ENCODE measurements at places on chromosomes 2 and 18.

DNA sequence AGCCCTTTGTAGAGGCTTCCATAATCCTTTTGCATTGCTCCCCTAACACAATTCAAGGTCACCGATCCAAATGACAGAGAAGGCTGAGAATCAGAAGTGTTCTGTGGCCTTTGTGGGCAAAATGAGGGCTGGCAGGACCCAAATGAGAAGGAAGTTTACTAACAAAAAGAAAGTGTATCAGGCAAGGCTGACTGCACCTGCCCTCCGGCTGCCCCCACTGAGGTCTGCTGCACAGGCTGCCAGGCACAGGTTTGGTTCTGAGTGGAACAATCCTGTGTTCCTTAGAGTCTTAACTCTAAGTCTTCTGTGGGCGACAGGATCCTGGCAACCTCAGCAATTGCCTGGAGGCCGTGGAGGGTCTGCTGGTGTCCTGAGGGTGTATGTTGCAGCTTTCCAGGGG, 568.5 kb downstream of the CMPK2 start:
- H3K4me1 ChIP-seq = no peaks in the 10 kb centered on the region
- H3K27me3 ChIP-seq = no peaks in the 10 kb centered on the region
- H3K27ac ChIP-seq = no peak overlapping the region
- no peak overlapping the region for H3K4me3 ChIP-seq

- H3K36me3 ChIP-seq = no peaks in the 10 kb centered on the region
- peaks cover 64% of the 10 kb centered on the region for H3K27me3 ChIP-seq
- H3K27ac ChIP-seq = no peak overlapping the region
These were observed 244.3 kb downstream of the METTL4 start for GRCh38 chr18:2326999-2327398.

GRCh38 chr2:183089192-183089851, 10.8 kb downstream of the DUSP19 start:
- H3K27me3 ChIP-seq = no peaks in the 10 kb centered on the region
- H3K4me3 ChIP-seq = no peak overlapping the region
- no peaks in the 10 kb centered on the region for H3K4me1 ChIP-seq
- H3K27ac ChIP-seq = no peak overlapping the region

- no peak for DNase-seq
- no peak overlapping the region for H3K4me3 ChIP-seq
- H3K27ac ChIP-seq = no peak overlapping the region
- H3K27me3 ChIP-seq = no peaks in the 10 kb centered on the region
- no peaks in the 10 kb centered on the region for H3K4me1 ChIP-seq
These were observed 22.7 kb downstream of the LDLRAD4 start for GRCh38 chr18:13241083-13241892.

GRCh38 chr2:42974721-42975717, 182.6 kb upstream of the HAAO start:
- H3K4me3 ChIP-seq = no peak overlapping the region
- peak; percentile 31 for DNase-seq
- H3K27me3 ChIP-seq = no peaks in the 10 kb centered on the region

Data from central memory CD8-positive, alpha-beta T cell (primary cell).